ENCODE measurements at places on chromosomes 7 and 10.

GRCh38 chr10:128837478-128837877 is 629.6 kb upstream of the MGMT start:
- no peak for DNase-seq

- DNase-seq = no peak
Measured at GRCh38 chr7:71864130-71864529, 548.0 kb downstream of the CALN1 start.

- DNase-seq = peak; percentile 8
Measured at GRCh38 chr10:74437822-74438221, 286.8 kb downstream of the ADK start.

DNA sequence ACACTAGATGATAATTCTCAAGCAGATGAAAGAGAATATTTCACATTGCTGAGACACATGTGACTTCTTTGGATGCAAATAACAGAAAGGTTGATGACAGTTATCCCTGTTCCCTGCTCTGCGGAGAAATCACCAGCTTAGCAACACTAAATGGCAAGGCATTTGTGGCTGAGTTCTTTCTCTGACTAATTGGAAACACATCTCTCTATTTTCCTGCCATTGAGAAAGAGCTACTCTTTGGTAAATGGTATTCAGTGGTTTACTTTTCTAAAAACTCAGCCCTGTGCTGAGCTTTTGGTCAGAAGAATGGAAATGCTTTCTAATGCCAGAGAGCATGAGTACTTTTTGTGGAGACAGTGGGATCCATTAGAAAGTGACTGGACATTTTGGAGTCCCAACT is 771.4 kb downstream of the LRMDA start:
- DNase-seq = no peak

DNA sequence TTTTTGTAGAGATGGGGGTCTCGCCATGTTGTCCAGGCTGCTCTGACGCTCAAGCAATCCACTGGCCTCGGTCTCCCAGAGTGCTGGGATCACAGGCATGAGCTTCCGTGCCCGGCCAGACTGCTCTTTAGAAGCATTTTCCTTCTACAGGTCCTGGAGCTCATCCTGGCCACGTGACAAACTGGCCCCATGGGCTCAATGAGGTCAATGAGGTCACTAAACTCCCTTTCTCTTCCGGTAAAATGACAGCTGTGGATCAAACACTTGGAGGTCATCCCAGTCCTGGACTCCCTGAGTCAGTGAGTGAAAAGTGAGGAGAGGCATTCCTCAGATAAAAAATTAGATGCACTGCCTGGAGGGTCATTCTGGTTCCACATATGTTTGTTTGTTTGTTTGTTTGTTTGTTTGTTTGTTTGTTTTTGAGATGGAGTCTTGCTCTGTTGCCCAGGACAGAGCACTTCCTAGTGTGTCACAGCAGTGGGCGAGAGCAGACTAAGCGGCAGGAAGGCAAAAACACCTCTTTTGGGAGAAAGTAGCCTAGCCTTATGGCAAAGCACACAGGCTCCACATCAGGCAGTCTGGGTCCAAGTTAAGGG is 134.9 kb downstream of the TNS3 start:
- no peak for DNase-seq
